ENCODE measurements at places on chromosomes 7 and 10. TPM values are rescaled to one million over a fixed set of nuclear protein-coding genes. Genes with fewer than 3 reads are reported as not detected.

Gene ARHGEF35
- 6.2 TPM for total RNA-seq

Gene TES
- 76.4 TPM for total RNA-seq

Gene RHBDD2
- 38.6 TPM for total RNA-seq

Gene DLD
- 124 TPM for total RNA-seq

Gene WEE2
- 0.27 TPM for total RNA-seq

Gene LGI1
- 12.0 TPM for total RNA-seq

Gene COBL
- total RNA-seq: 22.3 TPM

All from camera-type eye (tissue), 1 donor.